ENCODE measurements at places on chromosomes 12 and 14. TPM values are rescaled to one million over a fixed set of nuclear protein-coding genes. Genes with fewer than 3 reads are reported as not detected.
A peak's percentile ranks its signal among the peaks of the same experiment; 100 is the strongest.

DNA sequence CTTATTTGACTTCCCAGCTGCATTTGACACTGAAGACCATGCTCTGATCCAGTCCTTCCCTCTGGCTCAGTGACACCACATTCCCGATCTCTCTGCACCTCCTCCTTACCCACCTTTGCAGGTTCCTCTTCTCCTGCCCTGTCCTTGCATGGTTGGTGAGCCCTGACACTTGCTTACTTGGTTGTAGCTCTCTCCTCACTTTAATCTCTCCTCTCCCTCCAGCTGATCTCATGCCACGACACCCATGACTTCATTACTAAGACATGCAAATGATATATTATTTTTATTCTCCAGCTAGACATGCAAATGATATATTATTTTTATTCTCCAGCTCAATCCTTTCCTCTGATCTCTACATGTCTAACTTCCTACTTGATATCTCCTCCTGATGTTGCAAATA, at the start of gene SERPINA9:
SERPINA9 (minus strand) TSS at position 175 of the 400 bp plus-strand sequence. CDS start 6,357 bp downstream, outside the sequence.
- no peak within 1 kb of the TSS for H3K27ac ChIP-seq
- H3K36me3 ChIP-seq: no peaks in the 10 kb centered on the region

GRCh38 chr12:127785986-127786590, 480.9 kb upstream of the TMEM132C start:
- DNase-seq: no peak
- peaks cover 19% of the 10 kb centered on the region for H3K27me3 ChIP-seq
- no peak overlapping the region for H3K4me3 ChIP-seq
- H3K4me1 ChIP-seq: no peaks in the 10 kb centered on the region

Gene SLCO1B1
- 1.5 TPM for total RNA-seq

GRCh38 chr14:43949400-43949799, 557.7 kb downstream of the FSCB start:
- DNase-seq: no peak
- no peak overlapping the region for H3K4me3 ChIP-seq
- no peak overlapping the region for H3K27ac ChIP-seq
- peaks cover 10% of the 10 kb centered on the region for H3K4me1 ChIP-seq

DNA sequence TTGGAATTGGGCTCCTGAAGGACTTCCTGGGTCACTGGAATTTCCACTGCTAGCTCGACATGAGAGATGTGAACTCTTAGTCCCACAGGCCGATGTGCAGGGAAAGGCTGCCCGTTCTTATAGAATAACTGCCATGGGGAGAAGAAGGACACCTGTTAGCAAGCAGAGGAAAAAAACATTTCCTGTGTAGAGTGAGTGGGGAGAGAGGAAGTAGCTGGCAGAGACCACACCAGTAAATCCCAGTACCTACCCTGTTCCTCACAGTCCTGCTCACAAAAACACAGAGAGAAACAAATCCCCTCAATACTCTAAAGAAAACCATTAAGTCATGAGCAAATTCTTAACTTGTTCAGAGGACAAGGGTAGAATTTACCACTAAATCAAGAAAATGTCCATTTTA, 29.5 kb downstream of the AREL1 start:
- no peaks in the 10 kb centered on the region for H3K27me3 ChIP-seq
- H3K4me3 ChIP-seq: no peak overlapping the region
- H3K36me3 ChIP-seq: peaks cover 69% of the 10 kb centered on the region
- no peak overlapping the region for H3K27ac ChIP-seq
- no peak for DNase-seq

Gene MYH6
- total RNA-seq: not detected

GRCh38 chr14:72380456-72380855, 448.2 kb downstream of the RGS6 start:
- DNase-seq: no peak
- no peaks in the 10 kb centered on the region for H3K27me3 ChIP-seq
- no peaks in the 10 kb centered on the region for H3K4me1 ChIP-seq
- no peak overlapping the region for H3K4me3 ChIP-seq

GRCh38 chr12:105110851-105111250, 3.3 kb downstream of the WASHC4 start:
- no peak overlapping the region for H3K4me3 ChIP-seq
- H3K36me3 ChIP-seq: peaks cover 40% of the 10 kb centered on the region
- H3K4me1 ChIP-seq: peaks cover 4% of the 10 kb centered on the region
- H3K27ac ChIP-seq: no peak overlapping the region
- H3K27me3 ChIP-seq: peaks cover 12% of the 10 kb centered on the region
- DNase-seq: no peak

Gene GLIPR1L2
- not detected for total RNA-seq

- peaks cover 99% of the 10 kb centered on the region for H3K27me3 ChIP-seq
- peak overlapping the region; percentile 68 for H3K4me3 ChIP-seq
- H3K36me3 ChIP-seq: no peaks in the 10 kb centered on the region
- H3K27ac ChIP-seq: no peak overlapping the region
- peaks cover 23% of the 10 kb centered on the region for H3K4me1 ChIP-seq
These were observed 8.4 kb upstream of the TBX3 start for GRCh38 chr12:114692186-114693058.

DNA sequence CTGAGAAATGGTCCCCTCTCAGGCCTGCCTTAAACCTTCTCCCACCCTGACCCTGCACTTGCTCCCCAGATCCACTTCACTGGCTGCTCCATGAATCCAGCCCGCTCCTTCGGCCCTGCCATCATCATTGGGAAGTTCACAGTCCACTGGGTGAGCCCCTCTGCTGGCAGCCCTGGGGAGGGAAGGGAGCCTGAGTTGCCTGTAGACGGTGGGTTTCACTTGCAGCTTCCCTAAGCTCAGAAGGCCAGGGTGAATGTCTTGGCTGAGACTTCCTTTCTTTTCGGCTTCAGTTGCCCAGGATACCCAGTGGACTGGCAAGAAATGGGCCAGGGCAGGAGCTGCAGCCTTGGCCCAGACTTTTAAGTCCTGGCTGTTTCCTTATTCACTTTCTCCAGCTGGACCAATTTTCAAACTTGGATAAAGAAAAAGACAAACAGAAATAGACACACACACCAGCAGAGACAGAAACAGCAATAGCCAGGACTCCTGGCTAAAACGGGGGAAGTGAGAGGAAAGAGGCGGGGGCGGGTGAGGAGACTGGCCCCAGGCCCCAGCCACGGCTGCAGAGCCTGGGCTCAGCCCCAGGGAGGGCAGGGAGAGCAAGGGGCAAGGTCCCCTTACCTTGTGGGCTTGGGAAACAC, 2.0 kb downstream of the AQP6 start:
- peaks cover 3% of the 10 kb centered on the region for H3K4me1 ChIP-seq
- no peak overlapping the region for H3K4me3 ChIP-seq
- H3K36me3 ChIP-seq: no peaks in the 10 kb centered on the region
- no peak overlapping the region for H3K27ac ChIP-seq
- H3K27me3 ChIP-seq: peaks cover 17% of the 10 kb centered on the region

DNA sequence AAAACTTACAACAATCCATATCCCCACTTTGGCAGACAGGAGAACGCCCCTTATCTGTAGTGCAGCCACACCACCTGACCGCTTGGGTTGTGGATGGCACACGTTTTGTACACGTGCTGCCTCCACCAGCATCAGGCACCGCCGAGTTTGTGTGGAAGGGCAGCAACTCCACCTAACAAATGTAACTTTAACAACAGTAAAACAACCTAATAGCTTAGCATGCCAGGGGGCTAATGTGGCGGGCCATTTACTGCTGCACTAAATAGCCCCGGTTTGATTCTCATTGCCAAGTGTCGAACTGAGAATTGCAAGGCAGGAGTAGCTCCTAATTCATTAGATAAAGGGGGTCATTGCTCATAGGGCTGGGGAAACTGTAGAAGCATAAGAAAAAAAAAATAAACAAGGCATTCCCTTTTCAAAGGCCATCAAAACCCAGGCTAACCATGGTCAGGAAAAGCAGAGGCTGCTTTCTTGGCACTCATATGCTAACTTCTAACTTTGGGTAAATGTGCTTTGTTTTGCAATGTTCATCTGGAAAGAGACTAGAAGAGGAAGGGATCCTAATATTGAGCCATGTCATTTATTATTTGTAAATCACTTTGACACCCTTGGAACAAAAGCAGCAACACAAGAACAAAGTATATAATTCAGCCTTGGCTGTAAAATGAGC, 279.7 kb upstream of the SOX5 start:
- peak; percentile 50 for DNase-seq
- no peaks in the 10 kb centered on the region for H3K36me3 ChIP-seq
- H3K4me1 ChIP-seq: peaks cover 16% of the 10 kb centered on the region
- no peaks in the 10 kb centered on the region for H3K27me3 ChIP-seq

Gene SYT10
- 10.2 TPM for total RNA-seq

DNA sequence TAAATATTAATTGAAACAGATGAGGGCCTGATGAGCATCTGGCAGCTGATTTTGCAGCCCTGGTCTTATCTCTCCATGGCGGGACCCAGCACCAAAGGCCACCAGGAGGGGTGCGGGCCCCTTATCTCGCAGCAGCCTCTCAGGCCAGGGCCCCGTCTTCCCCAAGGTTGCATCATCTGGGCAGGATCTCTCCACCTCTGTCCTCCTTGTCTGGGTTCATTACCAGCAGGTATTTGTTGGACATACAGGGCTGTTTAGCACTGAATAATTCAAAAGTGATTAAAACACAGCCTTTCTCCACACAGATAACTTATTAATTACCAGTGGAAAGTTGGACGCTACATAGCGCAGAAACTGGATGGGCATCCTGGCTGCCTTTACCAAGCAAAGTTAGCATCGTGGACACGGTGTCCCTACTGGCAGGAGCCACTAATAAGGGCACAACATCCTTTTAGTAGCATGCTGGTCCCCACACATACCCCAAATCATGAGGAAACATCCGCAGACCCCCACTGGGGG, 25.8 kb downstream of the TMEM120B start:
- DNase-seq: no peak

DNA sequence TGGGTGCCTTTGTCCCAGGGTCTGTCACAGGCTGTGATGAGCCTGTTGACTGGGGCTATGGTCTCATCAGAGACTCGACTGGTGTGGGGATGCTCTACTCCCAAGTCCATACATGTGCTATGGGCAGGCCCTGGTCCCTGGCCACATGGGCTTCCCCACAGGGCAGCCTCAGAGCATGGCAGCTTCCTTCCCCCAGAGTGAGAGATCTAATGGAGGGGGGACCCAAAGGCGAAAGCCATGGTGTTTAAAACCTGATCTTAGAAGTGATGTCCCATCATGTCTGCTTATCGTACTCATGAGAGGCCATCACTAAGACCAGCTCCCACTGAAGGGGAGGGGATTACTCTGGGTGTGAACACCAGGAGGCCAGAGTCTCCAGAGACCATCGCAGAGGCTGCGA, 279.0 kb upstream of the RTL1 start:
- H3K27ac ChIP-seq: no peak overlapping the region
- DNase-seq: no peak
- H3K36me3 ChIP-seq: no peaks in the 10 kb centered on the region

- no peaks in the 10 kb centered on the region for H3K4me1 ChIP-seq
- peak overlapping the region; percentile 10 for H3K27ac ChIP-seq
- peaks cover 22% of the 10 kb centered on the region for H3K36me3 ChIP-seq
- peak overlapping the region; percentile 85 for H3K4me3 ChIP-seq
- DNase-seq: peak; percentile 86
- H3K27me3 ChIP-seq: no peaks in the 10 kb centered on the region
These were observed 693 bp downstream of the MAP3K9 start for GRCh38 chr14:70808416-70809224.

- H3K4me3 ChIP-seq: no peak overlapping the region
- H3K36me3 ChIP-seq: no peaks in the 10 kb centered on the region
- no peak for DNase-seq
These were observed 106.1 kb upstream of the ANO4 start for GRCh38 chr12:100688451-100688864.

DNA sequence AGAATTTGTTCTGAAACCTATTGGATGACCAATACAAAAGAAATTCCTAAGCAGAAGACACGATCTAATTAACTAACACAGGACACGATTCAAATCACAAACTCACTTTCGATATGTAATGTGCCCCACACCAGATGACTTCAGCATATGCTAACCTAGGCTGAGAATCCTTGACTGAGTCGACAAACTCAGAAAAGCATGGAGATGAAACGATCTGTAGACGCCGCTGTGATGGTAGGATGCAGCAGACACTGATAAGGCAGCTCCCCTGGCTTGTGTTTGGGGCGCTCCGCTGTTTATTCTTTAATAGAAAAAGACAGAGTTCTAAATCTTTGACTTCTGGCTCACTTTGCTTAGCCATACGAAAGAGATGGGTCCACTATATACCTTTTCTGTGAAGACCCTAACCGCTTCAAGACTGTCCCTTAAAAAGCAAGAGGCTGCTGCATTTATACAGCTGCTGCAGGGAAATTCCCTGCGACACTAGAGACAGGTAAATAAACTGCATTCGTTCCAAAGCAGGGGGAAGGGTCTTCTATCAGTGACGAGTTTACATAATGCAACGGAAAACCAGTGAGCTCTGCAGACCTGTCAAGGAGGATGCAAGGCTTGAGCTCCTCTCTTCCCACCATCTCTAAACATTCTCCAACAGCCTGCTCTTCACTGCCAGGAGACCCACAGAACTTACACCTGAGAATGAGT, 929 bp downstream of the CHD8 start:
- H3K27me3 ChIP-seq: no peaks in the 10 kb centered on the region
- H3K36me3 ChIP-seq: peaks cover 30% of the 10 kb centered on the region
- no peak overlapping the region for H3K27ac ChIP-seq
- no peaks in the 10 kb centered on the region for H3K4me1 ChIP-seq
- H3K4me3 ChIP-seq: peak overlapping the region; percentile 88
- no peak for DNase-seq

- no peak overlapping the region for H3K4me3 ChIP-seq
- no peaks in the 10 kb centered on the region for H3K4me1 ChIP-seq
- no peak overlapping the region for H3K27ac ChIP-seq
- no peak for DNase-seq
These were observed 50.2 kb downstream of the C14orf132 start for GRCh38 chr14:96089401-96089800.

Gene AACS
- 55.4 TPM for total RNA-seq

GRCh38 chr14:95877633-95878032, 1.0 kb downstream of the TUNAR start:
- peaks cover 30% of the 10 kb centered on the region for H3K27me3 ChIP-seq
- H3K4me3 ChIP-seq: peak overlapping the region; percentile 81
- H3K27ac ChIP-seq: no peak overlapping the region
- no peaks in the 10 kb centered on the region for H3K4me1 ChIP-seq

Gene PRH2
- not detected for total RNA-seq

GRCh38 chr14:29553427-29553826, 374.2 kb downstream of the PRKD1 start:
- H3K27me3 ChIP-seq: no peaks in the 10 kb centered on the region
- no peak overlapping the region for H3K27ac ChIP-seq
- H3K36me3 ChIP-seq: no peaks in the 10 kb centered on the region

GRCh38 chr12:57872362-57872761, 25.8 kb upstream of the CTDSP2 start:
- H3K4me1 ChIP-seq: no peaks in the 10 kb centered on the region
- H3K4me3 ChIP-seq: no peak overlapping the region
- DNase-seq: no peak

- H3K4me1 ChIP-seq: peaks cover 3% of the 10 kb centered on the region
- no peak overlapping the region for H3K27ac ChIP-seq
- H3K36me3 ChIP-seq: no peaks in the 10 kb centered on the region
- no peak for DNase-seq
- H3K27me3 ChIP-seq: no peaks in the 10 kb centered on the region
These were observed 408.5 kb downstream of the ZFP36L1 start for GRCh38 chr14:68384335-68384734.

GRCh38 chr12:52566847-52567291, 6.8 kb downstream of the KRT74 start:
- no peak overlapping the region for H3K4me3 ChIP-seq
- peaks cover 14% of the 10 kb centered on the region for H3K27me3 ChIP-seq
- no peaks in the 10 kb centered on the region for H3K36me3 ChIP-seq

- H3K27ac ChIP-seq: no peak overlapping the region
- no peaks in the 10 kb centered on the region for H3K36me3 ChIP-seq
- H3K27me3 ChIP-seq: no peaks in the 10 kb centered on the region
- DNase-seq: no peak
These were observed 235.6 kb upstream of the RPL10L start for GRCh38 chr14:46887144-46887543.

Data from endodermal cell (in vitro differentiated cells).